ENCODE measurements at places on chromosomes 11 and 22. TPM values are rescaled to one million over a fixed set of nuclear protein-coding genes. Genes with fewer than 3 reads are reported as not detected.

GRCh38 chr11:113387605-113388211 is at the start of gene ANKK1:
Gene ANKK1, plus strand, starts transcription at chr11:113387779. Its CDS starts 106 bp downstream, at chr11:113387885.
- H3K27ac ChIP-seq, result no peak within 1 kb of the TSS
- peaks cover 5% of the 10 kb centered on the region for H3K4me1 ChIP-seq
- DNase-seq, result no peak
- H3K36me3 ChIP-seq, result no peaks in the 10 kb centered on the region

DNA sequence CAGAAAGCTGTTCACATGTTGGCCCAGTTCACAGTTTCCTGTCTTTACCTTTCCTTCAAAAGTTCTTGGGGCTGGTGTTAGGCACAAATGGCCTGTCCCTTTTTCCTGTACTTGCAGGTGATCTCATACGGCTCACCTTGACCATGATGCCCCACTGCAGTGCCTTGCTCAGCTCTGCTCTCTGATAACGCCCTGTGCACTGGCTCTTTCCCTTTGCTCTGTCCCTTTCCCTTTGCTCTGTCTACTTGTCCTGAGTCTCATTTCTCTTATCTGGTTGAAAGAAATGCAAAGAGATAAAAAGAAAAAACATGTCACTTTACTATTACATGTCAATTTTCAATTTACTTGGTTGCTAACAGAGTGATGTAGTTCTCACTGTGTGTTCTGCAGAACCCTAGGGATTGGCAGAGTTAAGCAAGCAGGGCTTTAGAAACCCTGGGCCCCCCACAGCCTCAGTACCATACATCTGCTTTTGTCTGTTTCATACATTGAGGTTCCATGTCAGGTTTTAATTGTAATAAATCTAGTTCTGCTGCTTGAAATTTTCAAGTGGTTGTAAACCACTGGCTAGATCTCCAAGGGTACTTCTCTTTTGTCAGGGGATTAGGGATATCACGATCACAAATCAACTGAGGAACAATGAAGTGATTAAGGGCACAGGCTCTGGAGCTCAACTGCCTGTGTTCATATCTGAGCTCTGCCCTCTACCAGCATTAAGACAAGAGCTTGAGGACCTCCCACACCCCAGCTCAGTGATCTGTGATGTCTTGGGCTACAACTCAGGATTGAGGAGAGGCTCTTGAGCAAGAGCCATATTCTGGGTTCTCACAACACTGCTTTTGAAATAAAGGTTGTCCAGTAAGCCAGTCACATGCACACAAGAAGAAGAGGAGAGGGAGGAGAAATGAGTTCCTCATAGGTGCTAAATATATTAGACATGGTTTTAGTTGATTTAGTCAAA is 16.3 kb upstream of the SORL1 start:
- no peak overlapping the region for H3K27ac ChIP-seq
- no peaks in the 10 kb centered on the region for H3K36me3 ChIP-seq
- no peak for DNase-seq

- no peak for DNase-seq
- H3K27ac ChIP-seq, result no peak overlapping the region
- H3K27me3 ChIP-seq, result no peaks in the 10 kb centered on the region
These were observed 2.9 kb downstream of the ATG2A start for GRCh38 chr11:64914123-64914522.

- H3K27ac ChIP-seq, result no peak overlapping the region
- no peaks in the 10 kb centered on the region for H3K4me1 ChIP-seq
- H3K36me3 ChIP-seq, result no peaks in the 10 kb centered on the region
- no peak for DNase-seq
- H3K27me3 ChIP-seq, result no peaks in the 10 kb centered on the region
These were observed 61.8 kb downstream of the PIK3C2A start for GRCh38 chr11:17145972-17146371.

DNA sequence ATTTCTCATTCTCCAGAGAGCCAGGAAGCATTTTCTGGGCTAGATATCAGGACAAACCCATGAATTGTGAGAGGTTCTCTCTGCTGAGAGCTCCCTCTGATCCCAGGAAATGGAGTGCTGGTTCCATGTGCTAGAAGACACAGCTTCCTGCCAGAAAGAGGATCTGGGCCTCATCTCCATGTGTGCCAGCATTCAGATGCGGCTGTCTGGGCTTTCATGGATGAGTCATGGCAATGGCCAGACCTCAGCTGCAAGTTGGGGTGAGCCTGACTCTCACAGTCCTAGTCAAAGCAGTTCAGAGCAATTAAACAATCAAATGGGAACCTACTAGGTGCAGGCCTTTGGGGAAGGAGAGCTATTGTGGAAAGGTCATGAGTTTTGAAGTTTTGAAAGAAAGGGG is 82.3 kb upstream of the EED start:
- H3K4me1 ChIP-seq, result no peaks in the 10 kb centered on the region
- H3K4me3 ChIP-seq, result no peak overlapping the region
- no peaks in the 10 kb centered on the region for H3K36me3 ChIP-seq
- no peak for DNase-seq

DNA sequence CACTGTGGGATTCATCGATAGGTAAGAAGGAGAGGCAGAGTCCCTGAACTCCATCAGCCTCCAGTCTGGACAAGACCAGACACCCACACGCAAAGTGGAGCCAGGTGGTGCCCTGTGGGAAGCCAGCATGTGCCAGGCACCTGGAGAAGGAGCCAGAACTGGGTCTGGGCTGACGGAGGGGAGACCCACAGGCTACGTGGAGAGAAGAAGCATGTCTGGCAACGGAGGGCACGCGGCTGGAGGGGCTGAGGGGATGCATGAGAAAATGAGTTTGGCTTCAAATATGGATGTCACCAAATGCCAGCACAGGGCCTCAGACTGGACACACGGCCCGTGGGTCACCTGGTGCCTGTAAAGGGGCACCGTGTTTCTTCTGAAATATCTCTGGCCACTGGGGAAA is 55.7 kb downstream of the LINC01488 start:
- DNase-seq, result no peak
- H3K4me1 ChIP-seq, result peaks cover 5% of the 10 kb centered on the region
- H3K4me3 ChIP-seq, result no peak overlapping the region
- no peaks in the 10 kb centered on the region for H3K36me3 ChIP-seq
- no peak overlapping the region for H3K27ac ChIP-seq

DNA sequence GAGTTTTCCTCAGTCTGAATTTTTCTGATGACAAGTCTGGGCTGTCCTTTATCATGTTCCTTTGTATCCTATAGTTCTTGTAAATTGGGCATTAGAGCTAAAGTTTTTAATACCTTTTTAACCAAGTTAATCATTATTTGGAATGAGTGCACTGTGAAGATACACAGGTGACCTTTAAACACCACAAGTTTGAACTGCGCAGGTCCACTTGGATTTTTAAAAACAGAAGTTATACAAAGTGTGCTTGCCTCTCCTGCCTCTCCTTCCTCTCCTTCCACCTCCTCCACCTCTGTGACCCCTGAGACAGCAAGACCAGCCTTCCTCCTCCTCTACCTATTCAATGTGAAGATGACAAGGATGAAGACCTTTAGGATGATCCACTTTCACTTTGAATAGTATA is 4.4 kb upstream of the TCP11L1 start:
- H3K4me3 ChIP-seq, result no peak overlapping the region
- H3K27ac ChIP-seq, result no peak overlapping the region
- no peaks in the 10 kb centered on the region for H3K4me1 ChIP-seq
- H3K36me3 ChIP-seq, result no peaks in the 10 kb centered on the region

The RBM14 gene
- 93.9 TPM for total RNA-seq

DNA sequence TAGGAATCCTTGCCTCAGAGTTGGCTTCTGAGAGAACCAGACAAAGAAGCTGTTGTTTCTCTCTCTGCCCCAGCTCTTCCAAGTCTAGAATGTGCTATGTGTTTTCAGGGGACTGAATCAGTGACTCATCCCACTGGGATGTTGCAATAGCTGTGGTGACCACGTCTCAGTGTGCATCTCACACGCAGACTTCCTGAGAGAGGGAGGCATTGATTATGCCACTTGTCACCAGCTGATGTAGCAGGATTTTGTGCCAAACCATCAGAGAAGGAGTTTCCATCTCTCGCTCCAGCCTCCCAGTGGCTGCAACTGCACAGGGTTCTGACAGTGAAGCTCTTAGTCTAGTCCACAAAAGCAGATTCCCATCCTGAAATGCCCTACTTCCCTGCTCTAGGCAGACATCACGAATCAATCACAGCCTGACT is 455.8 kb downstream of the MIAT start:
- no peak overlapping the region for H3K27ac ChIP-seq
- H3K4me3 ChIP-seq, result no peak overlapping the region
- H3K27me3 ChIP-seq, result no peaks in the 10 kb centered on the region
- no peak for DNase-seq
- H3K4me1 ChIP-seq, result no peaks in the 10 kb centered on the region

GRCh38 chr11:13102513-13102840 is 93.4 kb downstream of the RASSF10 start:
- H3K27ac ChIP-seq, result no peak overlapping the region
- H3K36me3 ChIP-seq, result no peaks in the 10 kb centered on the region
- 0 out of 2 replicates have a peak, but pooled peaks cover 2% of the 10 kb centered on the region for H3K27me3 ChIP-seq
- no peaks in the 10 kb centered on the region for H3K4me1 ChIP-seq
- H3K4me3 ChIP-seq, result no peak overlapping the region
- DNase-seq, result no peak

The TH gene
- total RNA-seq, result not detected

The HEPN1 gene
- not detected for total RNA-seq

DNA sequence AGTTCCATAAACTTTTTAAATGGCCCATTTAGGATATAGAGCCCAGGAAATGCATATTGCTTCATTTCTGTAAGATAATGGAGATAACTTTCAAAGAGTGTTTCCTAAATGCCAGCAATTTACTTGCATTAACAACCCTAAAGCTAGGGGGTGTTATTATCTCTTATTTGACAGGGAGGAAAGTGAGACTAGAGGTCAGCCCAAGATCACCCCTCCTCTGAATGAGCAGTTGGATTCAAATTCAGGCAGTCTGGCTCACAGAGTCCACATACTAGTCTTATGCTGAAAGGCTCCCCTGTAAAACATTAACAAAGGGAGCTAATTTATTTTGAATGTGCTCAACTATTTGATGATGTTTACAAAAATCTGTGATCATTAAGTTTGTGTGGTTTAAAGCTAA is 49.9 kb upstream of the TRIM77 start:
- no peak overlapping the region for H3K27ac ChIP-seq
- no peaks in the 10 kb centered on the region for H3K27me3 ChIP-seq
- DNase-seq, result no peak
- no peaks in the 10 kb centered on the region for H3K36me3 ChIP-seq
- H3K4me3 ChIP-seq, result no peak overlapping the region

DNA sequence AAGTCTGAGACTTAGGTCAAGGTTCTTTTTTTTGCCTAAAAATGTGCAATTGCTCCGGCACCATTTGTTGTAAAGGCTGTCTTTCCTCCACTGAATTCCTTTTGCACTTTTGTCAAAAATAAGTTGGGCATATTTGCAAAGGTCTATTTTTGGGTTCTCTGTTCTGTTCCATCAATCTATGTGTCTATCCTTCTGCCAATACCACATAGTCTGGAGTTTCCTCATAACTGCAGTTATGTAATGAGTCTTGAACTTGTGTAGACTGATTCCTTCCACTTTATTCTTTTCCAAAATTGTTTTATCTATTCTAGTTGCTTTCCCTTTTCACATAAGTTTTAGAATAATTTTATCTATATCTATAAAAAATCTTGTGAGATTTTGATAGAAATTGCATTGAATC is 6.7 kb downstream of the KCNJ5 start:
- no peaks in the 10 kb centered on the region for H3K4me1 ChIP-seq
- no peaks in the 10 kb centered on the region for H3K27me3 ChIP-seq
- no peaks in the 10 kb centered on the region for H3K36me3 ChIP-seq
- H3K4me3 ChIP-seq, result no peak overlapping the region
- no peak for DNase-seq
- no peak overlapping the region for H3K27ac ChIP-seq

The GGTLC2 gene
- total RNA-seq, result not detected

- no peak for DNase-seq
- no peaks in the 10 kb centered on the region for H3K27me3 ChIP-seq
- no peak overlapping the region for H3K4me3 ChIP-seq
- no peaks in the 10 kb centered on the region for H3K36me3 ChIP-seq
- H3K27ac ChIP-seq, result no peak overlapping the region
These were observed 3.9 kb upstream of the EMID1 start for GRCh38 chr22:29201782-29202181.

DNA sequence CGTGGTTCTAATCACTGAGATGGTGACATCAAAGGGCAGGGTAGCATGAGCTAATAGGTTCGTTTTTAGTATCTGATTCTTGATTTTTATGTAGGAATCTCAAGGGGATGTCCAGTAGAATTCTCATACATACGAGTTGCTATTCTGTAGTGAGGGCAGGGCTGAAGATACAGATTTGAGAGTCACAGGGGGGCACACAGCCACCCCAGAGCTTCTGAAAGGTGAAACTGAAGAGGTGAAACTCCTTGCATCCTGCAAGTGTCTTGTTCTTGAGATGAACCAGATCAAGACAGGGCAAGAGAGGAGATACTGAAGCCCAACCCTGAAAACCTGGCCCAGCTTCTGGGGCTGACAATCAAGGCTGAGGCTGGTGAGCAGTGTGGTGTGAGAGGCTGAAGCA is 35.6 kb upstream of the TMEM123 start:
- DNase-seq, result no peak
- H3K4me1 ChIP-seq, result peaks cover 5% of the 10 kb centered on the region
- H3K27me3 ChIP-seq, result no peaks in the 10 kb centered on the region
- no peak overlapping the region for H3K27ac ChIP-seq

DNA sequence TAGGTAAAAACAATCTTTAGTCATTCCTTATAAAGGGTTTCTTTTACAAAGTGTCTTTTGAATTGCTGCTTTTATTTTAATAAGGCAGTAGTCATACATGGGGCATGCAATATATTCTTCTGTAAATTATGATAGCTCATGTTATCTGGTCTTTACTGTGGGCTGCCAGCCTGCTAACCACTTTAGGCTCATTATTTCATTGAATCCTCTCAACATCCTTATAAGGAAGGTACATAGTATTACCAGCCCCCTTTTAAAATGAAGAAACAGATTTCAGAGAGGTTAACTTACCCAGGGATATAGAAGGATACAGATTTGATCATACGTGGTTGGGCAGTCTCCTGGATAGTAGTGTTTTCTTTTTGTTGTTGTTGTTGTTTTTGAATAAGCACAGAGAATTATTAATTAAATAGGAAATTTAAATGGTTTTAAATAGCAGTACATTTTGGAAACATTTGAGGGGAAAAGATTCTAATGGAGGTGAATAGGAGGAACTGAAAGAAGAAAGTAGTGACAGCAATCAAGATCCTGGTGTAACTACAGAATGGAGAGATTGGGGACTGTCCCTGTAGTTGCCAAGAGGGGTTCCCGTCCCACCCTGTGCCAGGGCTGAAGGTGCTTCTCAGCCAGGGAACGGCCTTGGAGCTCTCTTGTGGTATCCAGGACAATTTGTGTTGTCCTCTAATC is 21.0 kb downstream of the SPECC1L start:
- H3K27ac ChIP-seq, result peak overlapping the region; percentile 51
- no peaks in the 10 kb centered on the region for H3K27me3 ChIP-seq
- no peak for DNase-seq
- peaks cover 19% of the 10 kb centered on the region for H3K4me1 ChIP-seq

GRCh38 chr11:61342207-61342803 is 9.3 kb downstream of the TKFC start:
- H3K27ac ChIP-seq, result no peak overlapping the region
- no peaks in the 10 kb centered on the region for H3K4me1 ChIP-seq
- DNase-seq, result no peak
- H3K36me3 ChIP-seq, result no peaks in the 10 kb centered on the region
- H3K4me3 ChIP-seq, result no peak overlapping the region

Data from Panc1 (cell line).